ENCODE measurements at places on chromosomes 3 and 15.

DNA sequence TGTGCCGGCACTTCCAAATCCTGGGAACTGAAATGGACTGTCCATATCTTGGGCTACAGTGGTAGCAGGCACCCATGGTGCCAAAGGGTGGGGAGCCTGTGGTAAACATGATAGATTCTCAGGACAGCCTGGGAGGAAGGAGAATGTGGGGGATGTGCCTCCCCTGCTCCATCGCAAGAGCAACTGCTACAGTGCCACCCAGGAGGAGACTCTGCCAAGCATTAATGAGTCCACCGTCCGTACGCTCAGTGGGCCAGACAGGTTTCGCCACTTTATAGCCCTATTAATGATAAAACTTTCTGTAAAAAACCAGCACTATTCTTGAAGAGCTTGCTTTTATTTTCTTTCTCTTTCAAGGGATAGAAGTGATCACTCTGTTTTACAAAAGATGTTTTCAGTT is 75.2 kb downstream of the FMN1 start:
- no peak for DNase-seq

DNA sequence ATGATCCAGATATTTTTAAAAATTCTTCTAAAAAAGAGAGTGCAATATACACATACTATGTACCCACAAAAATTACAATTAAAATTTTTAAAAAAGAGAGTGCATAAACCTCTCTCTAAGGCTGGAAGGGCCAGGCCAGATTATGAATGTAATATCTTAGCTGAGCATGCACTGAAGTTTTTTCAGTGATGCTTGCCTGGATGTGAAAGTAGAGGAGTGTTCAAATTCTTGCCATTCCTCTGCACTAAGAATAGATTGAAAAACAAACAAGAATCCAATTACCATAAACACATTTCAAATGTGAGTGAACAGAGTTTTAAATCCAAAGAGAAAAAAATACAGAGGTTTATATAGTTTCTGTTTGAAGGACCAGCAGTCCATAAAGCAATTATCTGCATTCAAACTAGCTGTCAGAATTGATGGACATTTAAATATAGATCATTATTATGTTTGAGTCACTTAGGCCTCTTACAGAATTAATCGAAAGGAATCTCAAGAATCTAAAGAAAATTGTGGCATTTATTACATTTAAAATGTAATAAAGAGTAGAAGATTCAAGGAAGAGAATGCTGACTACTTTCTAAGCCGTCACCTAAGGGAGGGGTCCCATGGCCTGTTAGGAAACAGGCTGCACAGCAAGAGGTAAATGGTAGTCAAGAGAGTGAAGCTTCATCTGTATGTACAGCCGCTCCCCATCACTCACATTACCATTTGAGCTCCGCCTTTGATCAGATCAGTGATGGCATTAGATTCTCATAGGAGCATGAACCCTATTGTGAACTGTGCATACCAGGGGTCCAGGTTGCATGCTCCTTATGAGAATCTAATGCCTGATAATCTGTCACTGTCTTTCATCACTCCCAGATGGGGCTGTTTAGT is 159.3 kb upstream of the MDFIC2 start:
- no peak for DNase-seq

GRCh38 chr15:51866751-51867150 is 37.3 kb downstream of the TMOD3 start:
- no peak for DNase-seq

GRCh38 chr3:52090131-52090932 is 34.0 kb upstream of the DUSP7 start:
- DNase-seq, result no peak

DNA sequence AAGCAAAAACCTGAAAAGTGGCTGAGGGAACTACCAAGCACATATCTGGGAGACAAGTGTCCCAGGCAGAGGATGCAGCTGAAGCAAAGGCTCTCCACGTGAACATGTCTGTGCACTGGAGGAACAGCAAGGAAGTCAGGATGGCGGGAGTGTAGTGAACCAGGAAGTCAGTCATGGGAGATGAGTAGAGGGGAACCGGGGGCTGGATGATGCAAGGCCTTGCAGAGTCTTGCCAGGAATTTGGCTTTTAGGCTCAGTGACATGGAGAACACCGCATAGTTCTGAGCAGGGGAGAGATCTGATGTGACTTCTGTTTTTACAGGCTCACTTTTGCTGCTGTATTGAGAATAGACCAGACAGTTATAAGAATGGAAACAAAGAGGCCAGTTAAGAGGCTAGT is 19.0 kb downstream of the C2CD4A start:
- DNase-seq, result no peak

DNA sequence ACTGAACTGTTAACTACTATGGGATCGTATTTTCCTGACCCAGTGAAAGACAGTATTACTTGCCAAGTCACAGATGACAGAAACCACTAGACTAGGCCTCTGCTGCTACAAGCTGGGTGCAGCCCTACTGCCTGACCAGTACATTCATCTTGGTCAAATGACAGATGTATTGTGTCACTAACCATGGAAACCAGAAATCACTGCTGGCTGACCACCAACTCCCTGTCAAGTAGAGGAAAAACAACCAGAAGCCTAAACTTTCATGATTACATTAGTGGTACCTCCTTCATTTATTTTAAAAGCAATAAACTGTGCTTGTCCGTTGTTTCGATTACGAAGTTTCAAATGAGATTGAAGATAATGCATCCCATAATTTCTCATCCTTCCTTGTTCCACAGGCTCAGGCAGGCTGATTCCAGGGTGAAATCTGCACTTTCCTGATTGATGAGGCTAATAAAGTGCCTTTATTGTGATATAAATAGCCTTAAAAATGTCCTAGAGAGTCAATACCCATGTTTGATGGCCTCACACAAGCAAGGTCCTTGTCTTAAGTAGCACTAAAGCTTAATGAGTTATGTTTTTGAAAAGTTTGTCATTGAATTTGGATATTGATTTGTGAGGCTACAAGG is 309.7 kb downstream of the LSAMP start:
- no peak for DNase-seq

DNA sequence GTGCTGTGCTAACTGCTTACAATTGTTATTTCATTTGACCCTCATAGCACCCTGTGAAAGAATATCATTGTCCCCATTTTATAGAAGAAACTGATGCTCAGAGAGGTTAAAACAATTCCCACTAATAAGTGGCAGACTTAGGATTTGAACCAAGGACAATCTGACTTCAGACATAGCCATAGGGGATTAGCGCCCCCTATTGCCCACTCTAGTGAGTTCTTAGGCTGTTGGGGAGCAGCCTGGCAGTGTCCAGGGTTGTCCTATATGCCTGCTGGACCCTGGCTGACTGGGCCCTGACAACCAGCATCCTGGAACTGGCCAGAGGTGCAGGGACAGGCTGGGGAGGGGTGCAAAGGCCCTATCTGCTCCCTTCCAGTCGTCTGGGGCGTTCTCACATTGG is 15.4 kb downstream of the DPH3 start:
- no peak for DNase-seq
